ENCODE measurements at places on chromosomes 6 and 20. TPM values are rescaled to one million over a fixed set of nuclear protein-coding genes. Genes with fewer than 3 reads are reported as not detected.

The OR2J3 gene
- total RNA-seq: not detected

The RAB5IF gene
- 71.6 TPM for total RNA-seq

The CST3 gene
- total RNA-seq: 383 TPM

The TTK gene
- 38.5 TPM for total RNA-seq

The TNFRSF6B gene
- total RNA-seq: 66.5 TPM

The DNAH8 gene
- 0.44 TPM for total RNA-seq

The LRRC1 gene
- 5.0 TPM for total RNA-seq

The LAMA4 gene
- 577 TPM for total RNA-seq

The LY86 gene
- total RNA-seq: not detected

The ULBP2 gene
- total RNA-seq: 2.5 TPM

The HDAC2 gene
- 45.3 TPM for total RNA-seq

The FLRT3 gene
- total RNA-seq: 5.0 TPM

The TGM3 gene
- under 0.01 TPM for total RNA-seq

The SNPH gene
- total RNA-seq: 12.8 TPM

The HRH3 gene
- total RNA-seq: not detected

The PRL gene
- total RNA-seq: not detected

The RXRB gene
- 36.4 TPM for total RNA-seq

The GSTA2 gene
- total RNA-seq: not detected

The TRIM40 gene
- not detected for total RNA-seq

The MUC21 gene
- total RNA-seq: not detected

The CST5 gene
- total RNA-seq: not detected

The LHFPL5 gene
- total RNA-seq: not detected

The SF3B5 gene
- 72.0 TPM for total RNA-seq

The PTCHD4 gene
- total RNA-seq: 3.5 TPM

The PPIL6 gene
- total RNA-seq: 2.2 TPM

The PSMA7 gene
- 426 TPM for total RNA-seq

The TMEM14C gene
- total RNA-seq: 133 TPM

The BTNL2 gene
- not detected for total RNA-seq

The JAG1 gene
- total RNA-seq: 34.9 TPM

The UNC5CL gene
- total RNA-seq: under 0.01 TPM

The SMLR1 gene
- not detected for total RNA-seq

The PFDN4 gene
- total RNA-seq: 163 TPM

The C6orf132 gene
- 0.29 TPM for total RNA-seq

The C20orf204 gene
- total RNA-seq: 0.99 TPM

The FAM83B gene
- total RNA-seq: under 0.01 TPM

The ARMH2 gene
- total RNA-seq: not detected

The KIF6 gene
- total RNA-seq: 0.44 TPM

The CST9L gene
- not detected for total RNA-seq

The KCNQ5 gene
- total RNA-seq: 0.87 TPM

The CGA gene
- not detected for total RNA-seq

The GINS1 gene
- total RNA-seq: 9.6 TPM

The KHDC1L gene
- total RNA-seq: not detected

The OVOL2 gene
- total RNA-seq: not detected

Measured in smooth muscle cell of trachea (primary cell).